SJSA1 (cell line): ENCODE measurements at places on chromosomes 2 and 18. TPM values are rescaled to one million over a fixed set of nuclear protein-coding genes. Genes with fewer than 3 reads are reported as not detected.

The TUBA4B gene
- total RNA-seq, result not detected in 2 replicates

The ACTR3 gene
- 698 and 739 TPM in 2 replicates for total RNA-seq

The UGT1A5 gene
- not detected in 2 replicates for total RNA-seq

The GATA6 gene
- total RNA-seq, result 3.5 and 8.8 TPM in 2 replicates

The CREB1 gene
- total RNA-seq, result 25.0 and 63.0 TPM in 2 replicates

The TRABD2A gene
- total RNA-seq, result 11.8 and 18.3 TPM in 2 replicates

The ACVR1C gene
- not detected in 2 replicates for total RNA-seq

The SUPT7L gene
- 21.5 and 23.3 TPM in 2 replicates for total RNA-seq

The EPB41L3 gene
- total RNA-seq, result 0.21 TPM in 1 of 2 replicates, not detected in the other

The AGXT gene
- 0.26 TPM in 1 of 2 replicates, not detected in the other for total RNA-seq

The NCKAP5 gene
- 1.2 and 2.5 TPM in 2 replicates for total RNA-seq

The SLC14A1 gene
- 5.1 and 7.8 TPM in 2 replicates for total RNA-seq

The CCDC85A gene
- 0.06 and 0.37 TPM in 2 replicates for total RNA-seq

The MSH2 gene
- 44.8 and 50.4 TPM in 2 replicates for total RNA-seq

The ALPI gene
- not detected in 2 replicates for total RNA-seq

The PLCL1 gene
- 0.03 TPM in 1 of 2 replicates, not detected in the other for total RNA-seq

The CDKL4 gene
- 0.34 and 0.85 TPM in 2 replicates for total RNA-seq

The SIGLEC15 gene
- total RNA-seq, result 0.06 and 0.68 TPM in 2 replicates

The PPP1R1C gene
- 0.32 TPM in 1 of 2 replicates, not detected in the other for total RNA-seq

The M1AP gene
- not detected in 2 replicates for total RNA-seq

The KCNG2 gene
- total RNA-seq, result not detected in 2 replicates

The ITGA4 gene
- 69.9 and 80.0 TPM in 2 replicates for total RNA-seq

The DSG2 gene
- total RNA-seq, result 48.2 and 65.5 TPM in 2 replicates

The RAB17 gene
- 0.21 and 0.28 TPM in 2 replicates for total RNA-seq

The EFHD1 gene
- total RNA-seq, result 0.66 and 1.4 TPM in 2 replicates

The ABCG8 gene
- not detected in 2 replicates for total RNA-seq

The OTOS gene
- not detected in 2 replicates for total RNA-seq

The HRH4 gene
- total RNA-seq, result not detected in 2 replicates

The COL4A4 gene
- total RNA-seq, result not detected in 2 replicates

The OR6B2 gene
- total RNA-seq, result not detected in 2 replicates

The MEP1B gene
- not detected in 2 replicates for total RNA-seq

The BMP10 gene
- not detected in 2 replicates for total RNA-seq

The SLC30A3 gene
- not detected in 2 replicates for total RNA-seq

The COBLL1 gene
- total RNA-seq, result 8.4 and 10.6 TPM in 2 replicates

The HOXD13 gene
- total RNA-seq, result 0.06 and 0.50 TPM in 2 replicates

The GAREM1 gene
- 2.9 and 5.1 TPM in 2 replicates for total RNA-seq

The DPYSL5 gene
- total RNA-seq, result not detected in 2 replicates

The CPO gene
- not detected in 2 replicates for total RNA-seq

The APCDD1 gene
- not detected in 2 replicates for total RNA-seq

The MEIS1 gene
- 4.2 and 6.2 TPM in 2 replicates for total RNA-seq

The IL37 gene
- not detected in 2 replicates for total RNA-seq

The SERPINB2 gene
- 0.74 TPM in 1 of 2 replicates, not detected in the other for total RNA-seq

The MAT2A gene
- total RNA-seq, result 84.2 and 92.7 TPM in 2 replicates

The RESP18 gene
- not detected in 2 replicates for total RNA-seq

The HOXD3 gene
- total RNA-seq, result 0.66 and 1.1 TPM in 2 replicates

The CLIP4 gene
- total RNA-seq, result 34.2 and 36.9 TPM in 2 replicates

The UBE2F gene
- total RNA-seq, result 63.0 and 100 TPM in 2 replicates

The C1GALT1C1L gene
- total RNA-seq, result 0.75 and 1.1 TPM in 2 replicates

The APOB gene
- total RNA-seq, result not detected in 2 replicates

The LAMA3 gene
- 0.25 and 0.61 TPM in 2 replicates for total RNA-seq

The LYPD1 gene
- 75.9 and 91.4 TPM in 2 replicates for total RNA-seq

The AMER3 gene
- not detected in 2 replicates for total RNA-seq

The MLPH gene
- total RNA-seq, result 0.50 TPM in 1 of 2 replicates, not detected in the other

The AOX1 gene
- total RNA-seq, result 5.8 and 19.5 TPM in 2 replicates

The KCNG3 gene
- 5.4 and 7.1 TPM in 2 replicates for total RNA-seq

The NEU2 gene
- not detected in 2 replicates for total RNA-seq

The CCNT2 gene
- 13.1 and 31.9 TPM in 2 replicates for total RNA-seq

The CAPN13 gene
- total RNA-seq, result not detected in 2 replicates

The TGFA gene
- total RNA-seq, result 0.42 and 1.4 TPM in 2 replicates
